Stimulated activated CD4-positive, alpha-beta T cell treated with anti-CD3 and anti-CD28 coated beads, Interleukin-15, amount 100 ng/mL, for 48 hours (primary cell): ENCODE measurements at places on chromosomes 3 and 15.

GRCh38 chr3:14386254-14386653 is 16.2 kb upstream of the SLC6A6 start:
- DNase-seq: no peak

DNA sequence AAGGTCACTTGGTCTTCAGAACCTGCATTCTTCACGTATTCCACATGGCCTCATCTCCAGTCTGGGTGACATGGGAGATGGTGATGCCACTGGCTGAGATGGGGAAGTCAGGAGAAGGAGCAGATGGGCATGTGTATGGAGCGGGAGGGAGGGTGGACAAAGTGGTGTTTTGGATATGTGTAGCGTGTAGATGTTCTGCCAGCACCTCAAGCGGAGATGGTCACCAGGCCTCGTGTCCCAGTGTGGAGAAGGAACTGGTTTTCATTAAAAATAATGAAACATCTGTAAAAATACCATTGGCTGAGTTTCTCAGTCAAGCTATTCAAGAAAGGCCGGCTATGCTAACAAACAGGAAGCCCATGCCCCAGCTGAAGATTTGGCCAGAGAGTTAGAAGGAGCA is 26.2 kb downstream of the LARP6 start:
- DNase-seq: no peak

GRCh38 chr15:97490429-97490828 is 470.1 kb upstream of the ARRDC4 start:
- no peak for DNase-seq

- no peak for DNase-seq
These were observed 274.9 kb downstream of the ABHD5 start for GRCh38 chr3:43965656-43966055.

DNA sequence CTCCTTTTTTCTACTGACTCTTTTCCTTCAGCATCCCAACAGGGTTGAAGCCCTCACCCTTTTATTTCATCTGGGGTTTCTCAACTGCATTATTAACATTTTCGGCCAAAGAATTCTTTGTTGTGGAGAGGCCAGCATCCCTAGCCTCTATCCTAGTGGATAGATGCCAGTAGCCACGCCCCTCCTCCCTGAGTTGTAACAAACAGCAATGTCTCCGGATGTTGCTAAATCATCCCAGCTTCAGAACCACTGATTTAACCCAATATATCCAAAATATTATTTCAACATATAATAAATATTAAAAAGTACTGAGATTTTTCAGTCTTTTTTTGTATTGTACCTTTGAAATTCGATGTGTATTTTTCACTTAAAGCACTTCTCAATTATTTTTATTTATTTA is 2.0 kb upstream of the RNF111 start:
- no peak for DNase-seq

DNA sequence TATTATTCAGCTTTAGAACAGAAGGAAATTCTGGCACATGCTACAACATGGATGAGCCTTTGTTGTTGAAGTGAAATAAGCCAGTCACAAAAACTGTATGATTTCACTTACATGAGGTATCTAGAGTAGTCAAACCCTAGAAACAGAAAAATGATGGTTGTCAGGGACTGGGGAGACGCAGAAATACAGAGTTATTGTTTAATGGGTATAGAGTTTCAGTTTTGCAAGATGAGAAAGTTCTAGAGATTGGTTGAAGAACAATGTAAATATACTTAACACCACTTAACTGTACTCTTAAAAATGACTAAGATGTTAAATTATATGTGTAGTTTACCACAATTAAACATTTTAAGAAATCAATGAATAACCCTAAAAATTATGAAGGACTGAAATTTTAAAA is 15.8 kb downstream of the SPTSSB start:
- no peak for DNase-seq

DNA sequence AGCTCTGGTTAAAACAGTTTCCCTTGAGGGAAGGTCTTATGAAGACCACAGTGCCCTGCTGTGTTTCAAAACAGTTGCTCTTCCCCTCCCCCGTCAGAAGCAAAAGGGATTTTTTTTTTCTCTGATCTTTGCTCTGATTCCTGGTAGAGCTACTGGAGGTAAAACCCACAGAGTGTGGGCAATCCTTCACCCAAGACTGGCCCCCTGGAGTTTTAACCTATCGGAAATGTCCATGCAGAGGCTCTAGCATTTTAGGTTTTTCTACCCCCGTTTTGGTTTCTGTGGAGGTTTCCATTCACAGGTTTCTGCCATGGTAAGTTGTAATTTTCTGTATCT is 27.7 kb downstream of the GRM2 start:
- no peak for DNase-seq

DNA sequence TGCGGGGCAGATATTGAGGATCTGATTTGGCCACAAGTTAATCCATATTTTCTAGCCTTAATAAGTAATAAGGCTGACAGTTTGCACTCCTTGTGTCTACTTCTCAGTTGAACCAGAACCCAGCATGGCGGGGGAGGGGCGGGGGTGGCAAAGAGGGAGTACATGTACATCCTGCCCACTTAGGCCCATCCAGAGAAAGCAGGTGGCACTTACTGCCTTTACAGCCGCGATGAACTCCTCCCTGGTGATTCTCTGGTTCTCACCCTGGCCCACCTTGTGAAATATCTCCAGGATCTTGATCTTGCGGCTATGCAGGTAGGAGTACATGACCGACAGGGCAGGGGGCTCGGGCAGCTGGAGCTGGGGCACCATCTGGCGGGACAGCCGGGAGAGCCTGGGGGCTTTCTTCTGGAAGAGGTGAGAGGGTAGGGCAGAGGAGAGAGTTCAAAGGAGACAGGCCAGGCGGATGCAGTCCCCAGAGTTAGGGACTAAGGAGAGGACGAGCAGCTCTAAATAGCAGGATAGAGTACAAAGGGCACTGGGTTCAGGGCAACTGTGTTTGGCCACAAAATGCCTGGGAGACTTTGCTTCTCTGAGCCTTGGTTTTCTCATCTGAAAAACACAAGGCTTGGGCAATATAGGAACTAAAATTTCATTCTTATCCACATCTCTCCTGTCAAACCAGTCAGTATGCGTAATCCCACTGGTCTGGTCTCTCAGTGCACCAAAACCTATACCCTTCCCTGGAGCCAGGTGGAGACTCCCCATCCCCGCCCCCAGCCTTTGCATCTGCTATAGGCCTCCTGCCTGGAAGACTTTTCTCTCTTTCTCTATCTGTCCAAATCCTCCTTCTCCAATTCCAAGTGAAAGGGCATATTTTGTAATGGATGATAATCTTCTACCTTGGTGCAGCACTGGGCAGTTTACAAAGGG is 10.1 kb downstream of the EFCAB12 start:
- no peak for DNase-seq

- DNase-seq: no peak
These were observed 57.6 kb upstream of the SLC6A11 start for GRCh38 chr3:10758304-10759037.

- DNase-seq: no peak
These were observed 135.3 kb downstream of the FNDC3B start for GRCh38 chr3:172174513-172175253.
